Activated CD4-positive, alpha-beta memory T cell treated with anti-CD3 and anti-CD28 coated beads for 36 hours (primary cell): ENCODE measurements at places on chromosomes 5 and 9. TPM values are rescaled to one million over a fixed set of nuclear protein-coding genes. Genes with fewer than 3 reads are reported as not detected.

GRCh38 chr9:98602839-98603500 is 105.8 kb downstream of the GABBR2 start:
- DNase-seq, result no peak

The DMGDH gene
- 1.3 TPM for total RNA-seq

DNA sequence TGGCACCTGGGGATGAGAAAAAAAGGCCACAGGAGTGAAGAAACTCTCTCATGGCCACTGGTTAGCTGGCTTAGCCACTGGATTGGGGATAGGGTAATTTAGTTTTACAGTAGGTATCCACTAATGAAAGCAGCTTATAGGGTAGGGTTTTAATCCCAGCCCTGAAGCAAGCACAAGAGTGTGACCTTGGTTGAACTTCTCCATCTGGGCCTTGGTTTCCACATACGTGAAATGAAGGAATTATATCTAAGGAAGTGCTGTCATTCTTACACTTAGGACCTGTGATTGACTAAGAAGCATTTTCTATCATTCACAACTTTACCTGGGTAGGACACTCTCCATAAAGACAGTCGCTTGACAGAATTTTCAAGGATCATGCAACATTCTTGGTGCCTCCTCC is 49.6 kb downstream of the FAT2 start:
- no peak for DNase-seq

GRCh38 chr9:98330831-98331230 is 75.4 kb upstream of the TBC1D2 start:
- DNase-seq, result no peak

GRCh38 chr5:172365948-172366608 is 82.5 kb upstream of the UBTD2 start:
- DNase-seq, result no peak

The PKD2L2 gene
- total RNA-seq, result not detected

The OCLN gene
- total RNA-seq, result 0.68 TPM

The PCDHGB7 gene
- total RNA-seq, result 0.07 TPM

GRCh38 chr9:115615000-115615401 is 497.0 kb upstream of the TNC start:
- no peak for DNase-seq

DNA sequence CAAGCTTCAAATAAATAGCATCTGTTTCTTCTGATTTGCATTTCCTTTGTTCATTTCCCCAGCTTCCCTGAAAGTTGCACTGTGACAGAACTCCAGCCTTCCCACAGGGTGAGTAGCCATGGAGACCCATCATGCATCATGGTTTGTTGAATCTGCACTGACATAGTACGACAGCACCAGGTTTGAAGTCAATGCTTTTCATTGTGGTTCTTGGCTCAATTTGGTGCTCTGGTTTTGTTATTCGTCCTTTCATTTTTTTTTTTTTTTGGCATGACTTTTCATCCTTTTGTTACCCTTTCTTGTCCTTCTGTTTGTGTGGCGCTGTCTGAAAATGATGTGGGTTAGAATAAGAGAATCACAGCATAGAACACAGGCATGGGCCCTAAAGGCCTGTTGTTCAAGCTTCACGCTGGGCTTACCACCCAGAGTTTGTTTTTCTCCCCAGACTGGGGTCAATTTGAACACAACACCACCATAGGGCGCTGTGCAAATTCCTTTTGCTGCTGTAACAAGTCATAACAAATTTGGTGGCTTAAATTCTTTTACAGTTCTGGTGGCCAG is 206.2 kb upstream of the CDH10 start:
- no peak for DNase-seq

DNA sequence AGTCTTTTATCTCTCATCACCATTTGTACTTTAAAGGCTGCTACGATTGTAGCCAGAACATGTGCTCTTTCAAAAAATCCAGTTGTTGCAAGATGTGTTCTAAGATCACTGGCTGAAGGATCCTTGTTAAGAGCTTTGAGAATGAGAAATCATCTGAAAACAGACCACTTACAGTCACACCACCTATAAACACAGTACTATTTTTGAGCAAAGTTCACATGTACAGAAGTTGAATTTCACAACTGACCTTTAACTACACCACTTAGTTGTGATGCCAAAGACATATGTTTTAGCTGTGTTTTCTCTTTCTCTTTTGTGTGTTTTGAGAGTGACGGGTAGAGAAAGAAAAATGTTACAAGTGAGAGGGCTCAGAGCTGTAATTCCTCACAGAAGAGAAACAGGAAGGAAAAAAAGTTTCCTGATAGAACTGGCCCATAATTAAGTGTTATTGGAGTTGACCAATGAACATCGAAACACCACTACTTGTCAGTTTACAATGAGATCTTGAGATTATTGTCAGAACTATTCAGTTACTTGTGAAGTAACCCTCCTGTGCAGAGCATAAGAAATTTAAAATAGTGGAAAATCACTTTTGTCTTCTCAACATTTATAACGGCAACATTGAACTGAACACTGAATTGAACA is 245.4 kb downstream of the MLLT3 start:
- no peak for DNase-seq

The TTC16 gene
- total RNA-seq, result 0.69 TPM

DNA sequence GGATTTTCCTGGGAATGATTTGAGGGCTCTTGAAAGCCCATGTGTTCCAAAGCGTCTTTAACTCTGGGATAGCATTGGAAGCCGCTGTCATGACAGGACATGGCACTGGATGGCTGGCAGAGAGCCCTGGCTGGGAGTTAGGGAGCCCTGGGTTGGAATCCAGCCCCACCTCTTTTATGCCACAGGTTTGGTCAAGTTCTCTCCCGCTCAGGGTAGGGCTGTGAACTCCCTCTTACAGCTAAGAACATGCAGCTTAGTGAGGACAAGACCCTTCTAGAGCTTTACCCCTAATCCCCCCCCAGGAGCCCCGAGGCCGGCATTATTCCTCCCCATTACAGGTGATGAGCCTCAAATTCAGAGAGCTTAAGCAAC is 37.2 kb downstream of the OLFML2A start:
- DNase-seq, result no peak

The CCL28 gene
- 8.8 TPM for total RNA-seq

- no peak for DNase-seq
Measured at GRCh38 chr5:16505904-16506303, 40.3 kb upstream of the ZNF622 start.

- no peak for DNase-seq
Measured at GRCh38 chr5:159198063-159199036, 11.0 kb downstream of the RNF145 start.

DNA sequence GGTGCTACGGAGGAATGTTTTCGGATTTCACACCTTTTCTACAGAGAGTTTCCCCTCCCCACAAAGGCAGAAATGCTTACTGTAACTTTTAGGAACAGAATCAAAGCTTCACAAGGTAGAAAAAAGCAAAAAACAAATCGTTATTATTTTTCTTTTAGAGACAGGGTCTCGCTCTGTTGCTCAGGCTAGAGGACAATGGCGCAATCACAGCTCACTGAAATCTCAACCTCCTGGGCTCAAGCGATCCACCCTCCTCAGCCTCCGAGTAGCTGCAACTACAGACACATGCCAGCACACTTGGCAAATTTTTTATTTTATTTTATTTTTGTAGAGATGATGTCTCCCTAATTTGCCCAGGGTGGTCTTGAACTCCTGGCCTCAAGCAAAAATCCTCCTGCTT is 394.5 kb downstream of the CTNND2 start:
- DNase-seq, result no peak

GRCh38 chr5:6708814-6709213 is 4.4 kb upstream of the TENT4A start:
- DNase-seq, result no peak

The PCDHGA8 gene
- total RNA-seq, result not detected

DNA sequence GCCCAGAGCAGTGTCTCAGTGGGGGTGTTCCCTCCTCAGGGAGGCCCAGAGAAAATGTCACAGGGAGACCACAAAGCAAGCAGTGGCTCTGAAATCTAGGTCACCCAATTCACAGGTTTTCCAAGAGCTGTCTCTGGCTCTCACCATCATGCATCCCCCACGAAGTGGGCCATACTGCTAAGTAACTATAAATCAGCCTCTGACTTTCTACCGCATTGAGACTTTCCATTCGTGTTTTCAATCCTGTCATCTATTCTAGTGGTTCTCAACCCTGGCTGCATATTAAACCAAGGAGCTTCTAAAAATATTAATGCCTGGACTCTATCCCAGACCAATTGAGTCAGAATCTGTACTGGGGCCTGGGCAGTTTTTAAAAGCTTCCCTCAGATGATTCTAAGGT is 2.0 kb upstream of the C1QTNF3 start:
- no peak for DNase-seq
